ENCODE measurements at places on chromosomes 12 and 14. TPM values are rescaled to one million over a fixed set of nuclear protein-coding genes. Genes with fewer than 3 reads are reported as not detected.

CCDC196 gene
- not detected for total RNA-seq

PLA2G1B gene
- not detected for total RNA-seq

SLC39A2 gene
- total RNA-seq, result not detected

RAB5B gene
- 31.7 TPM for total RNA-seq

MIPOL1 gene
- 28.0 TPM for total RNA-seq
